ENCODE measurements at places on chromosomes 2 and 18.

DNA sequence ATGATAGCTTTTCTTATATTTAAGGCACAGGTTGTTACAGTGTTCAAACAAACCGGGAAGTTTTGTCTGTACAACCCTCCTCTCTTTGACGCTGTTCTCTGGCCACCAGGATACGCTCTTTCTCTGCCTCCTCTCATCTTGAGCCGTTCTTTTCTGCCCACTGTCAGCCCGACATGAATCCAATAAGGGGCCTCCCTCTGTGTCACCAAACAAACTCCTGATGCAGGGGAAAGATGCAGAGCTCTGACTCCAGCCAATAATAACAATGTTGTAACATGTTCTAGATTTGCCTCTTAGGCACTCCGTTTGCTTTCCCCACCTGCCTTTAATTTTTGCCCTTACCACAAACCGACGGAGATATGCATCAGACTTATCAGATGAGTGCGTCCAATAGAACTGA is 449.3 kb downstream of the SLC4A3 start:
- DNase-seq, result peak; percentile 87

DNA sequence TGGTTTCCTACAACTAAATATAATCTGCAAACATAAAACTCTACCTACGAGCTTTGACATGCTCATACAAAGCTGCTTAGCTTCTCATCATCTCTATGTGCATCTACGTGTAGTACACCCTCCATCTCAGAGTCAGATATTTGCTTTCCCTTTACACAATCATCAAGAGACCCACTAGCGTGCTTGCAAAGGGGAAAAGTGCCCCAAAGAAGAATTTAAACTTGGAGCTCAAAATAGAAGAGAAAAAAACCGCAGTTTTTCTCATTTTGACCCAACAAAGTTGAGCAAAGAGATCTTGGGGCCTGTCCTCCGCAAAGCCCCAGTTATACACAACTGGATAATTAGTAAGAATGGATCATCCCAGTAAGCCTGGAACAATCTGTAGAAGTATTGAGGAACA is 104.1 kb downstream of the PAX3 start:
- DNase-seq, result no peak

DNA sequence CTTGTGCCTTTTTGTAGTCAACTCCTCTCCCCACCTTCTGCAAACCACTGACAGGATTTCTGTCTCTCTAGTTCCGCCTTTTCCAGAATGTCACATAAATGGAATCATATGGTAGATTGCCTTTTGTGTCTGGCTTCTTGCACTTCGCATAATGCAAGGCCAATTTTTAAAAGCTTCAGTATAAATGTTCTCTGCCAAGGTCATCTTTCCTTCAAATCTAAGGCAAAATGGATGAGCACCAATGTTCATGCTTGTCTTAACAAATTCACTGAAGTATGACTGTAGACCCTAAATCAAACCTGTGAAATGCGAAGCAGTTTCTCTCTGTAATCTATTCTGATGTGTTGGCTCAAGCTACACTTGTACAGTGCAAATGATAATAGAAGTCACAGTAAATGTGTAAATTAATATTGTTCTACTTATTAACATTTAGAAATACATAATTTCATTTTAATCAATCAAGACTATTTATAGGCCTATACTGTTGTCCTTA is 92.8 kb upstream of the GLS start:
- no peak for DNase-seq

DNA sequence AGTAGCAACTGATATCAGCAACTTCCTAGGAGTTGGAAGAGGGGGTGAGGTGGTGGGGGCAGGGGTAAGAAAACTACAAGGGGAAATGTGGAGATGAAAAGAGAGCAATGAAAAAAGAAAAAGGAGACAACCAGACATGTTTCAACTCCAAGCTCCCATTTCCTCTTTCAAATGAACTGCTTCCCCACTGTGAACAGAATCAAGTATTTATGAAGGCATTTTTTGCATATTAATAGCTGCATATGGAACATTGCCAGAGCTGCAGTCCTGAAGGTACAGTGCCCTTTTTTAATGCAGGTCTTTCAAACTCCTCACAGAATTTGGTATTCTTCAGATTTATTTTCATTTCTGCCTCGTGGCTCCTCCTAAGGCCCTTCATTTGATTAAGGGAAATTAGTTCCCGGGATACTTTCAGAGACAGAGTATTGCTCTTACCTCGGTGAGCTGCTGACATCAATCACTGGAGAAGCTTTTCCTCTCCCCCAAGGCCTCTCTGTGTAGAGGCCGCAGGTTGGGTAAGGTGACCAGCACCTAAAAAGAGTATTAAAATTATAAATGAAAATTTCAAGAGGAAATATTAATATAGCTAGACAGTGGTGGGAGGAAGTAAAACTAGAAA is 68.4 kb downstream of the KIAA2012 start:
- DNase-seq, result no peak

GRCh38 chr2:68926796-68927195 is 25.9 kb downstream of the GKN2 start:
- DNase-seq, result no peak

DNA sequence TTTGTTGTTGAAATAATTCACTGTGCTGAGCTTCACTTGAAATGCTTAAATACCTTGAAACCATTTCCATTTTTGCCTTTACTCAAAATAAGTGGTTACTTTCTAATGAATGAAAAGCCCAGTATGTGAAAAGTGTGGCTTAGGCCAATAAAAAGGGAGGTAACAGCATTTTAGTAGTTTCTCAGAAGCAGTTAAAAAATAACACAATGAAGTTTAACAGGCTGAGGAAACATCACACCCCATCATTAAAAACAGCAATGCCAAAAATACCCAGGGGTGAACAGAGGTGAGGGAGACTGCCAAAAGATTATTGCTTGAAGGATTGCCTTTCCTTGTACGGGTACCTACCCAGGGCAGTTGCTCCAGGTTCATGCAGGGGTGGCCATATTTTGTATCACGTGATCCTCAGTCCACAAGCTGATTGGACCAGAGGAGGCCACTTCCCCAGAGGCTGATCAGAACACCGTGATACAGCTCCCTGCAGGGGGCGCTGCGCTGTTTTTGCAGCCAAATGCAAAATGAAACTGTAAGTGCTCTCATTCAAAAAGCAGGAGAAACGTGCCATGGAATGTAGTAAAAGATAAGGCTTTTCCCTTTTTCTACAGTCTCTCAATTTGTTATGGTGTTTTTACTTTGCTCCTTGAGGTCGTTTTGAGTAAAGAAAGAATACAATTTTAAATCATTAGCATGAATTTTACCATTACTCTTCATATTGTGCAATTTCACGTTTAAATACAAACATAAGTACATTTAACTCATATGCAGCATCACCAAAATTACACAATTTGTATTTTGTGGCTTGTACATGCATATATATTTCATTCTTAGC is 70.2 kb upstream of the SH3BP4 start:
- peak; percentile 77 for DNase-seq

- no peak for DNase-seq
Measured at GRCh38 chr2:173982182-173982714, 17.1 kb upstream of the SP3 start.

- DNase-seq, result no peak
Measured at GRCh38 chr2:47521666-47522285, 118.8 kb downstream of the MSH2 start.

GRCh38 chr2:138581909-138582308 is 80.3 kb downstream of the SPOPL start:
- DNase-seq, result no peak

- DNase-seq, result peak; percentile 24
Measured at GRCh38 chr18:29160170-29160569, 983.2 kb upstream of the CDH2 start.

DNA sequence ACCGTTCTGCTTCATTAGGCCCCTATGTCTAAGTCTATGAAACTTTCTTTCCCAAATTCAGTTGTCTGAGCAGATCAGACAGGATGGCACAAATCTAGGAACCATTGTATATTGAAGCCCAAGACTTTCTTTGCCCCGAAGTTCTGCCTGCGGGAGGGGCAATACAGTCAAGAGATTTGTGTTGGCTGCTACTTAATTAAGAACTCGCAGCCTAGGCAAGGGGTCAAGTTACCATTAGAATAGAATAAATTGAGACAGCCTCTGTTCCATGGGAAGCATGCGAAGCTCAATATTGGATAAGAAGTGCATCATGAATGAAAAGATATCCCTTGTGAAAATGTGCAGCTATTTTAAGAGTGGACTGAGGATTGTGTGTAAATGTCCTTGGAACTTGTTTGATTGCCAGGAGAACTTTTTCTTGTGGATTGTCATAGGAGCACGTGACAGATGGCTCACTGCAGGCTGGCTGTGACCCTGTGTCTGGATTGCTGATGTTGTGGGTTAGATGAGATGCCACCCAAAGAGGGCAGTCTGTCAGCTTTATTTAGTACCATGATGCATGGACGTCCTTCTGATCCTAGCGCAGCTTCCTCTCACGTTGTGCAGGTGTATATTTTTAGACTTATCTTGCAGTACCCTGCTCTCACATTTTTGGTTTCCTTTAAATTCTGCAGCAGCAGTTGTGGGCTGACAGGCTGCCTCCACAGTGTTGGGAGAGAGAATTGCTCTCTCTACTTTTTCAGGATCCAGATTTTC is 30.9 kb downstream of the HAUS1 start:
- peak; percentile 33 for DNase-seq

GRCh38 chr2:226794751-226795171 is 4.9 kb downstream of the IRS1 start:
- peak; percentile 60 for DNase-seq

DNA sequence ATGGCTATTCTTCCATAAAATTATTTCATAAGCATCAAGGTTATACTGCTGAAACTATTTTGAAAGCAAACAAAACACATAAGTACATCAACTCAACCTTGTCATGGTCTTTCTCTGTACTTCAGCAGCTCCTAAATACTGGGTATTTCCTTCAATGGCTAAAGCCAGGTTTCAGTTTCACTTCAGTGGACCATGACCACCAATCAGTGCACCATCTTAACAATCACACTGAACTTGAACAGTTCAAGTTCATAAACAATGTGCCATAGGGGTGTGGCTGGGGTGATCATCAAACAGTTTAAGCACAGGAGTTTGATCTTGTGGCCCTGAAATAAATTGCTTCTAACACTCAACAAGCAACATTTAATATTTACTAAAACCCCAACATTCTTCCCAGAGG is 124.1 kb upstream of the FIGN start:
- DNase-seq, result no peak

Data from foreskin fibroblast (primary cell).